ENCODE measurements at places on chromosomes 13 and 19.
A peak's percentile ranks its signal among the peaks of the same experiment; 100 is the strongest.

- no peak for DNase-seq
Observed at GRCh38 chr13:34967851-34968562, 25.9 kb downstream of the NBEA start.

DNA sequence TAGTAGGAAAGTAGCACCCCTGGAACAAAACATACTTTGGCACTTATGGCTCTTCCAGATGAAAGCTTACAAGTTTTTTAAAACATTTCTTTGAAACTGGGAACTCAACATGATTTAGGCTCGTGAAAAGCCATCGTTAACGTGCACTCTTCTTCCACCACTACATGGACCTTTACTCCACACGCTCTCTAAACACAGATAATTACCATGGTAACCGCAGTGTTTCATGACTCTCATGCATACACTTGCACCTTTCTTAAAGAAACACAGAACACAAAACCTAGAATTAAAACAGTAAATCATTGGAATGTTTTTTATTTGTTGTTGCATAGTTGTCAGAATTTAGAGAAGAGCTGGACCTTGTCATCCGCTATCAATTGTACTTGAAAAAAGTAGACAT is 154.3 kb downstream of the FGF9 start:
- DNase-seq = no peak

GRCh38 chr13:110913322-110914080 is 1.4 kb downstream of the ANKRD10 start:
- no peak for DNase-seq

DNA sequence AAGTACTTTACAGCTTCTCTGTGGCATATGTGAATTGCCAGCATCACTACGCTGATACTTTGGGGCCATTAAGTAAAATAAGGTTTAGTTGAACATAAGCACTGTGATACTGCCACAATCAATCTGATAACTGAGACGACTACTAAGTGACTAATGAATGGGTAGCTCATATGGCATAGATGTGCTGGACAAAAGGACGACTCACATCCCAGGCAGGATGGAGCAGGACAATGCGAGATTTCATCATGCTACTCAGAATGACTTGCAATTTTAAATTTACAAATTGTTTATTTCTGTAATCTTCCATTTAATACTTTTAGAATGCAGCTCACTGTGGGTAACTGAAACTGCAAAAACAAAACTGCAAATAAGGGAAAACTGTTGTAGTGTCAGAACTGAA is 13.6 kb downstream of the CCDC122 start:
- DNase-seq = no peak

GRCh38 chr19:48401287-48401686 is 7.8 kb downstream of the GRIN2D start:
- no peak for DNase-seq

GRCh38 chr13:47289567-47289966 is 392.7 kb upstream of the HTR2A start:
- DNase-seq = no peak

- DNase-seq = no peak
Observed at GRCh38 chr19:1089891-1090290, 5.3 kb downstream of the POLR2E start.

- DNase-seq = no peak
Observed at GRCh38 chr13:109868578-109869311, 82.4 kb upstream of the IRS2 start.

- DNase-seq = no peak
Observed at GRCh38 chr13:50788551-50789210, 54.8 kb downstream of the DLEU7 start.

- DNase-seq = no peak
Observed at GRCh38 chr13:113596321-113597200, 12.0 kb downstream of the TFDP1 start.

- DNase-seq = no peak
Observed at GRCh38 chr19:17424743-17425365, 5.0 kb downstream of the MVB12A start.

DNA sequence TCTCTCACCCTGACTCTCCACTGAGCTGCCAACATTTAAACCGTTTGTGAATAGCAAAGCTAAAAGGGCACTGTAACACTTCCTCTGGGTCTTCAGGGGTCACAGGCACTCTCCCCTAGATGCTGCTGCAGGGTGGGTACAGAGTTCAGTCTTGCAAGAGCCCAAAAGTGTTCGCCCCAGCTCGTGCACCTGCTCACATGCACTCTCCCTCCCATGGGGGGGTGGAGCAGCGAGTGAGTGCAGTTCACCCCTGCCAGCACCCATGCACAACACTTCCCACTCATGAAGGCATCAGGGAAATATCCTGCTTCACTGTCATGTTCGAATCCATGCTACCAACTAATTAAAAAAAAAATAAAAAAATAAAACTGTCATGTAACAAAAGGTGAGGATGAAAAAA is 950.7 kb upstream of the PRR20A start:
- DNase-seq = no peak

DNA sequence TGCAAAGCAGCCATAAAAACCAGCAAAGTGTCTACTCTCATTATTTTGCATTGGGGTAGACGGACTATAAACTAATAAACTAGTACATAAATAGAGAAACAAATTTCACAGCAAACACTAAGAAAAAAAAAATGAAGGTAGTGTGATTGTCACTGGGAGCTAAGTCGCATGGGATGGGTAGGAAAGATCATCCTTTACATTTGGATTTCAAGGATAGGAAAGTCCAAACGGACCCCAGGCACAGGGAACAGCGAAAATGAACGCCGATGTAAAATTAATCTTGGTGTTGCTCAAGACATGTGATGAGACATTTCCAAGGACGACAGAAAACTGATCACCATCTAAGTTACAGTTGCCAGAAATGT is 690 bp upstream of the SGTA start:
- no peak for DNase-seq

GRCh38 chr13:48542581-48543341 is 9.9 kb upstream of the RCBTB2 start:
- no peak for DNase-seq

- no peak for DNase-seq
Observed at GRCh38 chr19:40718774-40719391, 2.0 kb downstream of the ITPKC start.

DNA sequence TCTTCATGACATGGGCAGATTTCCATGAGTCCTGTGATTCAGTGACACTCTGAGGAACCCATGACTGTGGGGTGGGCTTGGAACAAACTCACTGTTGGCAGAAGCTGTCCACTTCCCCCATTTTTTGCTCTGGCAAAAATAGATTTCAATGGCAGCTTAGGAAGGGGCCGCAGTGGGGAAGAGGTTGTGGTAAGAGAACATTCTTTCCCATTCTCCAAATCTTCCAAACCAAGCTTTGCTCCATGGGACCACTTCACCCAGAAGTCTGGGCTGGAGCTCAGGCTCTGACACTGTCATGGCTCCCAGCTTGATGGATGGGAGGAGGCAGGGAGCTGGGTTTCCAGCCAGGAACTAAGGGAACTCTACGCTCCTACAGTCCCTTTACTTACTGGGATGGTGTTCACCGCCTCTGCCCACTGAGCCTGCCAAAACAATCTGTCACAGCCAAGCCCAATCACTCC is 24.9 kb upstream of the MEDAG start:
- no peak for DNase-seq

GRCh38 chr19:3557461-3558248 is at the start of gene MFSD12:
TSS of gene MFSD12 (minus strand) at chr19:3557586. CDS start at chr19:3557403, 183 bp downstream.
- peak; percentile 87 for DNase-seq

DNA sequence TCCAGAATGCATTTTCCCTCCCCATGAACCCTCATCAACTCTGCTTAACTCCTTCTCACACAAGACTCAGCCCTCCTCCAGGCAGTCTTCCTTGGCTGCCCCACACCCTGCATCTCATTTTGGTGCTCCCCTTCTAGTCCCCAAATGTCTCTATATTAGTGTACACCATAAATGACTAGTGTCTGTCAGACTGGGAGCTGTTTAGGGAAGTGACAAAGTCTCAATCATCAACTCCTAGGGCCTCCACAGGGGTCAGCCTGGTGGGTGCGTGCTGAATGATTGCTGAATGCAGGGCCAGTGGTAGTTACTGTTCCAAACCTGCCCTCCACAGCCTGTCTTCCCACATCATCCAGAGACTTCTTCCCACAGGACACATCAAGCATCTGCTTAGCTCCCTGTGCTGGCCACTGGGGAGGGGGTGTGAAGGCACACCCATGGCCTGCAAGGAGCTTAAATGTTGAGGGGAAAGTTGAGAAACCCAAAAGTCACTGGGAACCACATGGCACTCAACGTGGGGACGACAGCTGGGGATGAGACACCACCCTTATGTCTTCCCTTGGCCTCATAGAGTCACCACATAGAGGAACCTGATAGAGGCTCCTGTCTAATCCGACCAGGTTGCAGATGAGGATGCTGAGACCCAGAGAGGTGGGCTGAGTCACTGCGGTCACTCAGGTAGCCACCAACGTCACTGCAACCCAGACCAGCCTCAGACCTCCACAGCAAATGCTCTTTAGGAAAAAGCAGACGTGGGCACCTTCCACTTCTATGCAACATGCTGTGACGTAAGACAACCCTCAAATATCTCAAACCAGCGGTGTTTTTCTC is 79.3 kb upstream of the TM9SF2 start:
- DNase-seq = no peak

DNA sequence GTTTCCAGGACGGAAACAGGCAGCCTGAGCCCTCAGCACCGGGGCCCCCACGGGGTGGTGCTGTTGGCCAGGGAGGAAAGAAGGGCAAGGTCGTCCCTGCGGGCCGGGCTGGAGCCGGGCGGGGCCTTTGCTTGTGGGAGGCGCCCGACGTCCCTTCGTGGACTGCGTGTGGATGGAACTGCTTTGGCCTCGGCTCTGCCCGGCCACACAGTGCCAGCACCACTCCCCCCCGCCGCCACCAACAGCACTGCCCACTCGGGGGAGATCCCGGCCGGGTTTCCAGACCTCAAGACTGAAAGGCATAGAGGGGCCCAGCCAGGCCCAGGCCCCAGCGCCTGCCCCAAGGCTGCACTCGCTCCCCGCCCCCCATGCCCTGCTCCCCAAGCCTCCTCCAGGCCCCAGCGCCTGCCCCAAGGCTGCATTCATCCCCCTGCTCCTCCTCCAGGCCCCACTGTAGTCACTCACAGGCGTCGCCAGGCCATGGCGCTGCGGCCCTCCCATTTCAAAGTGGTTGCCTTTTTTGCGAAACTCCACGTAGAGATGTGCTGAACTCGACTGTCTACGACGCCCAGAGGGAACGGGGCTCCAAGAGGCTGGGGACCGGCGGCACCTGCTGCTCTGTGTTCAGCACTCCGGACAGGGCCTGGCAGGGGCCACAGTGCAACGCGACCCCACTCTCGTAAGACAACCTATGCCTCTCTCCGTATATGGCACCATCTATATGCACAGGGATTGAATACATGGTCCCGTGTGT is 22.5 kb downstream of the C13orf46 start:
- DNase-seq = peak; percentile 27

- DNase-seq = peak; percentile 9
Observed at GRCh38 chr19:35533822-35534392, 651 bp downstream of the GAPDHS start.

DNA sequence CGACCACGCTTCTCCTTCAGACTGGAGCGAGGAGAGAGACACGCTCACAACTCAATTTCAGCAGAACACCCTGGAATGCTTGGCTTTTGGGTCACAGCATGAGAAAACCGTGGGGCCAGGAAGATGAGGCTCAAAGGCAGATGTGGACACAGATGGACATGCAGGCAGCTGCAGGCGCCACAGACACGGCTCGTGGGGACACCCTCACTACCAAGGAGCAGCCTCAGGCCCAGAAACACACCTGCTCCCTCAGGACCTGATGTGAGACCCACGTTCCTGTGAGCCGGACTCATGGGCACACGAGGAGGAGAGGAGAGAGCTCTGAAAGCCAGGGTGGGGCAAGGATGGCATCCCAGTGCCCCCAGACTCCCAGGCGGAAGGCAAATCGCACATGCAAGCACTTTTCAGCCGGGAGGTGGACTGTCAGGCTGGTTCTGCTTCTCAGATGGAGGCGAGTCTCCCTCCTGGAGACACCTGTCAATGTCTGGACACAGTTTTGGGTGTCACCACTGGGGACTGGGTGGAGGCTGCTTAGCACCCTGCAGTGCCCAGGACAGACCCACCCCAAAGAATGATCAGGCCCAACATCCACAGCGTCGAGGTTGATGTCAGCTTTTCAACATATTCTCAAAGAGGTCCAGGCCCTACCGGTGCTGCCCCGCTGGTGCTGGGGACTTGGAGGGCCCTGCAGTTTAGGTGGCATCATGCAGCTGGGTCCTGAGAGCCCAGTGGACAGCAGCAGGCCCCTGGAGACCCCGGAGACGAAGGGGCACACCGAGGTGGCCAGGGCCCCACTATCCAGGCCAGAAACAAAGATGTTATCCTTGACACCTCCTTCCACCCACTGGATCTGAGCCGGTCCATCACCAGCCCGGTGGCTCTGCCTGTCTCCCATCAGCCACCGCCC is 2.3 kb downstream of the ABHD17A start:
- DNase-seq = no peak

Data from activated T-helper 1 cell treated with anti-CD3 and anti-CD28 coated beads, Interleukin-2, amount 50 U/mL, for 16 hours (primary cell).